ENCODE measurements at places on chromosomes 16 and 17.

DNA sequence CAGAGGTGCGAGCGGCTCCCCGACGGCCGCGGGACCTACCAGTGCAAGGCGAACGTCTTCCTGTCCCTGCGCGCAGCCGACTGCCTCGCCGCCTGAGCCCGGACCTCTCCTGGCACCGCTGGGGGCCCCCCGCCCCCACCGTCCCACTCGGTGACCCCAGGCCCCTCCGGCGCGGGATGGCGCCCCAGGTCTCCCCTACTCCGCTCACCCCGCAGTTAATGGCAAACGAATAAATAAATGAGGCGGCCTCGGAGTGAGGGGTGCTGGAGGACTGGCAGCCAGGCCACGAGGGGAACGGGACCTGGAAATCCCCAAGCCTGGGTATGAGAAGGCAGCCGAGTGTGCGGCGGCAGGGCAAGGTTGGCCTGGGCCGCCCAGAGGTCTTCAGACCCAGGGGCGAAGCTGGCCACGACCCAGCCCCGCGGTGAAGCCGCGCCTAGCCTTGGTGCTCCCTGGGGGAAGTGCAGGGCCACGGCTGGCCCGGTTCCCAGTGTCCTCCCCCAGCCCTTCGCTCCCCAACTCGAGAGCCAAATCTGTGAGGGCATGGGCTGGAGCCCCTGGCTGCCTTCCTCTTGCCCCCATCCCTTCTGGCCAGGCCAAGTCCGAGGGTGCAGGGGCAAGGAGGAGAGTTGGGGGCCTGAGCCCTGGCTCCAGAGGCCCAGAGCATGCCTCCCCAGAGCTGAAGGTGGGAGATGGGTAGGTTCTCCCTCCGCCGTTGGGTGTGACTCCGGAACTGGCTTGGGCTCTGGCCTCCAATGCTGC is 796 bp downstream of the NPB start:
- DNase-seq: no peak

DNA sequence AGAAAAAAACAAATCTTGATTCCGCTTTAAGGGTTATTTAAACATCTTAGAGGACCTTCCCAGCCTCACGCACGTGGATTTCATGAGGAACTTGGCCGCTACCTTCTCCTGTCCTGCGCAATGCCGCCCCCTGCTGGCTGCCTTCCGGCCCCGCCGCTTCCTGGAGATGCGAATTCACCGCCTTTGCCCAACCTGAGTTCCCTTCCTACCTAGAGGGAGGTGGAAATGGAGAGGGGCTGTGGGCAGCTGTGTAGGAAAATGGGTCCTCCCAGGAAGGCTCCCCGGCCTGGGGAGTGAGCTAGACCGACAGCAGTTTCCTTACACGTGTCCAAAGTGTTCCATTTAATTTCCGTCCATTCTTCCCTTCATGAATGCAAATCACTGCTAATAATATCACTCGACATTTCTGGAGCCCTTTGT is 1.0 kb upstream of the ABCC12 start:
- peak; percentile 58 for DNase-seq

DNA sequence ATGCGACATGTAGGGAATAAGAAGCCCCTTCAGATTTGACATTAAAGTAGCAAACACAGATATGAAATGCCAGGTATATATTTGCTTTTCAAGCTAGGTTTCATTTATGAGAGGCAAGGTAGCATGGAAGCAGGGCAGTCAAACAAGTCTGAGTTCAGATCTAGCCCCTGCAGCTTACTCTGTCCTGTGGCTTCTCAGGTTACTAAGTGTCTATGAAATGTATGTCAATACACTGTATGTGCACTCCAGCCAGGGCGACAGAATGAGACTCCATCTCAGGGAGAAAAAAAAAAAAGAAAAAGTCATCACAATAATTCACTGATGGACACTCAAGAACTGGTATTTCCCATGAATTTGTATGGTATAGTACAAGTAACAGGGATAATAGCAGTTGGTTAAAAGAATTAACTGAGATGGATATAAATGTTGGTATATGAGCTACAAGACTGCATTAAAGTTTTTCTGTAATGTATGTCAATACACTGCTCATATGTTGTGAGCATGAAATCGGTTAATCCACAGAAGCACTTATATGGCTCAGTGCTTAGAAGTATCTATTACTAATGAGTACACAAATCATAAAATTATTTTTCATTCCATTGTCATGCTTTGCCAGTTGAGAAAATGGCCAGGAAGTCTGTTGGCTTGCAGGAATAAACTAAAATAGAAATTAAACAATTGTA is 2.9 kb upstream of the WSB1 start:
- DNase-seq: no peak

GRCh38 chr17:6195123-6195522 is 124.9 kb downstream of the WSCD1 start:
- DNase-seq: no peak

DNA sequence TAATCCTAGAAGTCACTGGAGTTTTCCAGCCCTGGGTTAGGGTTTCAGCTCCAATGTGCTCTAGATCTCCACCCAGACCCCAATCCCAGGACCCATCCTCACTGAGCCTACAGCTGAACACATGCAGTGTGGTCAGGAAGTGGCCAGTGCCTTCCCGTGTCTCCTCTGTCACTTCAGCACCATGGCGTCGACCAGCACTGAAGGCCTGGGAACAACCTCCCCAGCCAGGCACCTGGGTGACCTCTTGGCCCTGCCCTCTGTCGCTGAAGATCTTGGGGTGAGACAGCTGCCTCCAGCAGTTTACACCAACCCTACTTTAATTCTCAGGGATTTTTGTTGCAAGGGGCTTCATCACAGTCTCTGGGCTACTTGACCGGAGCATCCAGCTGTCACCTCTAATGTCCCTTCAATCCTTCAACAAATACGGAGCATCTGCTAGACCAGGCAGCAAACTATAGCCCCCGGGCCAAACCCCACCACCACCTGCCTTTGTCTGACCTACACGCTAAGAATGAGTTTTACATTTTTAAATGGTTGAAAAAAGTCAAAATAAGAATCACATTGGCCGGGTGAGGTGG is 18.0 kb upstream of the GSG1L start:
- DNase-seq: no peak

DNA sequence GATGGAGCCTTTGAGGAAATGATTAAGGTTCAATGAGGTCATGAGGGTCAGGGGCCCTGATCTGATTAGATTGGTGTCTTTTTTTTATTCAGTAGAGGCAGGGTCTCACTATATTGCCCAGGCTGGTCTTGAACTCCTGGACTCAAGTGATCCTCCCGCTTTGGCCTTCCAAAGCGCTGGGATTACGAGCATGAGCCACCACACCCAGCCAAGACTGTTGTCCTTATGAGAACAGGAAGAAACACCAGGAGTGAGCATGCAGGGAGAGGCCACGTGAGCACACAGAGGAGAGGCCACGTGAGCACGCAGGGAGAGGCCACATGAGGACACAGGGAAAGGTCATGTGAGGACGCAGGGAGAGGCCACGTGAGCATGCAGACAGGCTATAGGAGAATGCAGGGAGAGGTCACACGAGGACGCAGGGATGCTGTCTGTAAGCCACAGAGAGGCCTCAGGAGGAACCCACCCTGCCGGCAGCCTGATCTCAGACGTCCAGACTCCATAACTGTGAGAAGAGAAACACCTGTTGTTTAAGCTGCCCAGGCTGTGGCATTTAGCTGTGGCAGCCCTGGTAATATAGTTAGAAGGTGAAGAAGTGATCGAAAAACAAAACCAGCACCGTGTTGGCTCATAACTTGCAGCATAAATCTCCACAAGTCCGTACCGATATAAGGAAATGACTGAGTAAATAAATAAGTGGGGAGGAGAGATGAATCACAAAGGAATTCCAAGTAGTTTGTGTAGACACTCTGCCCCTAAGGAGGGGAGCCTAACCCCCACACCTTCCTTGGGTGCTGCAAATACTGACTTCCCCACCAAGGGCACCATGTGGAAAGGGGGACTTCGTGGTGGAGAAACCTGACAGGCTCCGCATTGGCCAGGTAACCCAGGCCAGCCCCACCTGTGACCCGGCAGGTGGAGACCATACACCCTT is 14.6 kb upstream of the CSNK1D start:
- no peak for DNase-seq

DNA sequence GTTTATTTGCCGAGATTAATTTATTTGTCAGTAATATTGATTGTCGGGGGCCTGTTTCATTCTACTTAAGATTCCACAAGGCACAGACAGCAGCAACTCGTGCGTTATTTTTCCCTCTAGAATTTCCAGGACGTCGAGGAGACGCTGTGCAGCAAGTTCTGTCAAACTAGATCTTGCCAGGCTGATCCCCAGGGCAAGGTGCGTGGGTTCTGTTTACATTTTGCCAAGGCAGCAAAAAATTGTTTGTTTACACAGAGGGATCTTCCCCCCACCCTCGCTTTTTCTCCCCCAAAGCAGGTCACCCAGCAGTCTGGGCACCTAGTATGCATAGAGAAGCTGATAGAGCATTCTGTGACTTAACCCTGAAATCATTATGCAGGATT is 111.4 kb downstream of the IRX3 start:
- no peak for DNase-seq

- no peak for DNase-seq
Observed at GRCh38 chr16:57070424-57070823, 22.0 kb upstream of the CPNE2 start.

DNA sequence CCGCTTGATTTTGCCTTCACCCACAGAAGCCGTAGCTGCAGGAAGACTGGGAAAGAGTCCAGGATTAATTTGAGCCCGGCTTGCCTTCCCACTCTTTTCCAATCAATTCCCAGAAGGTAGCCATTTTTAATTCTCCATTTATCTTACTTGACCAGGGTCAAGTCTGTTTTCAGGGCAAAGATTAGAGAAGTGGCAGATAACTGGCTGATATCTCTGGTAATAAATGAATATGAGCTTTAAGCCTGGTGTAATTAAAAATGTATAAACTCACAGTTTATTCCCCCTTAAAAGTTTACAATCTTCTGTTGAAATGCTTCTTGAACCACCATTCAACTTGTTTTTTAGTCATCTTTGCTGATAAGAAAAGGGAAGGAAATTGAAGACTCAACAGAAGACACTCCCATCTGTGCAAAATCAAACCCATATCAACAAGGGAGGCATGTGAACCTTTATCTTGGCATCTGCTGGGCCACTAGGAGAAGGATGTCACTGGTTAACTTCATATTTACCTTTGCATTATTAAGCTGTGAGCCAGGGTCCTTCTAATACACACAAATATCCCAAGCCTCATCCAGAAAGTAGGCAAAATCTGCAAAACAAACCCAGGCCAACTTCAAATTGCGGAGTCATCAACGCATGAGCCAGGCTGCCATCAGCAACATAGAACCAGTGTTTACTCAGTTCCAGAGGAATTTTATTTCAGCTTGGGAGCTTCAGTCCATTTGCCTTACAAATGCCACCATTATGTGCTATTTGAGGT is 314.6 kb upstream of the MAF start:
- DNase-seq: no peak

DNA sequence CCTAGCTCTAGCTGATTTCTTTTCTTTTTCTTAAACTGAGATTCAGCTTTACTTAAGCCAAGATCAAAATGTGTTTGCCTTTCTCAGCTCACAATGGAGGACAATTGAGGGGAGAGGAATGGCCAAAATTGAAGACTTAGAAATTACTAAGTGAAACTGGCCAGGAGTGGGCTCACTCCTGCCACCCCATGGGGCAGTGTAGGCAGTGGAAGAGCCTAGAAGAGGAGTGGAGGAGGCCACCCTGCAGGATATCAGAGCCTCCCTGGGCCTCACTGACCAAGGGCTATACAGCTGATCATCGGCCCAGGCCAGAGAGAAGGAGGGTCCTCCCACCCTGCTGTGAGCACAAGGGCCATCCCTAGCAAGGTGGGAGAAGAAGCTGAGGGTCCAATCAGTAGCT is 119.8 kb downstream of the CCT6B start:
- DNase-seq: no peak

DNA sequence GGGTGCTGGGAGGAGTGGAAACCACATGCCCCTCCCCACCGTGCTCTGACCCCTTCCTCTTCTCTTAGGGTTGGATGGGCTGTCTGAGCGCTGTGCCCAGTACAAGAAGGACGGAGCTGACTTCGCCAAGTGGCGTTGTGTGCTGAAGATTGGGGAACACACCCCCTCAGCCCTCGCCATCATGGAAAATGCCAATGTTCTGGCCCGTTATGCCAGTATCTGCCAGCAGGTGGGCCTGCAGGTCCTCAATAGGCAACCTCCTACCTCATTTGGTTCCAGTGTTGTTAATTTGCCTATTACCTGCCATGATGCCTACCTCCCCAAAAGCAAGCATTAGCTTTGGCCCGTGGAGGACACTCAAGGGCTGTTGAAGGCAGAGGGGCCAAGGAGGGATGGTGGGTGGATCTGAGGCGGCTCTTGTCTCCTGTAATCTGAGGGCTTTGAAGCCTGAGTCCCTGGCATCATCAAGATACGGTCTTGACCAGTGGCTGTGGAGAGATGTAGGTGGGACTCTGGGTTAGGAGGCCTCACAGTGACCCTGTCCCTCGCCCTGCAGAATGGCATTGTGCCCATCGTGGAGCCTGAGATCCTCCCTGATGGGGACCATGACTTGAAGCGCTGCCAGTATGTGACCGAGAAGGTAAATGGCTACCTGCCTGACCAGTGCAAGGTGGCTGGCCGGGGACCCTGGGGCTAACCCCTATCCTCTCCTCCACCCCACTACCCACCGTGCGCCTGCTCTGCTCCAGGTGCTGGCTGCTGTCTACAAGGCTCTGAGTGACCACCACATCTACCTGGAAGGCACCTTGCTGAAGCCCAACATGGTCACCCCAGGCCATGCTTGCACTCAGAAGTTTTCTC is 3.4 kb downstream of the ALDOA start:
- DNase-seq: peak; percentile 71

DNA sequence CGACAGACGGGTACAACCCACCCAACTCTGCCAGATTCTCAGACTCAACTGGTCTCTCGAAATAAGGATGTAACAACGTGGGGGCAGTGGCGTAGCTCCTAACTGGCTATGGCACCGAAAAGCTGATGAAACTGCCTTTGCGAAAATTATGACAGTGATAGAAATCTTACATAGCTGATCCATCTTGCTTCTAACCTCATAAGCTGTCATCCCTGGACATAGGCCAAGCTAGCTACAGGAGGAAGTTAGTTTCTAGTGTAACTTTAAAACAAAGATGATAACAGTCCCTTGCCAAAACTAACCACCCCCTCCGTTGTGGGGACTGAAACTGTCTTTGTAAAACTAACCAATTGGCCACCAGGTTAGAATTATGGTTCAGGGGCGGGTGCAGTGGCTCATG is 220.1 kb downstream of the SLC39A11 start:
- no peak for DNase-seq

DNA sequence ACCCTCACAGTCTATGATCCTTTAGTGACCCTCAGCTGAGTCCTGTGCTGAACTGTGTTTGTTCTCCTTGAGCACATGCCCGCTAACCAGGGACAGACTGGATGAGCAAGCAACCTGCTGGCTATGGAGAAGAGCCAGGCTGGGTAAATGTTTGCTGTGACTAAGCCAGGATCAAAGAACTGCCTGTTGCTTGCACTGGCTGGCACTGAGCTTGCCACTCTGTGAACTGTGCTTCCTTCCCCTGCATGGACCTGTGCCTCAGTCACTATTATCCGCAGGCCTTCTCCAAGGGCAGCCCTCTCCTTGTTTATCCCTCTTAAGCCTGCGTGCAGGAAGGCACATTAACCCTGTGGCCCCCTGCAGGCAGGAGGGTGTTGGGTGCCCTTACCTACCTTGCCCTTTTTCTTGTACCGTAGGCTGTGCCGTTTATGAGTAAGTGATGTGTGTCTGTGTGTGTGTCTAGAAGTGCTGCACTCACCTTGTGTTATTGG is 7.4 kb downstream of the PNPO start:
- DNase-seq: no peak

GRCh38 chr17:51166987-51167931 is 1.0 kb downstream of the NME2 start:
- DNase-seq: peak; percentile 57

- no peak for DNase-seq
Observed at GRCh38 chr17:82058855-82059249, 6.8 kb downstream of the DUS1L start.

- peak; percentile 51 for DNase-seq
Observed at GRCh38 chr16:57999971-58000705, at the start of gene ZNF319. ZNF319 (minus strand) TSS chr16:58000672; CDS start chr16:57998265, 2,407 bp downstream.

Data from CD8-positive, alpha-beta memory T cell (primary cell).